ENCODE measurements at places on chromosomes 1 and 21.

- no peak for DNase-seq
Measured at GRCh38 chr1:63602629-63603028, 9.4 kb downstream of the PGM1 start.

- no peak for DNase-seq
Measured at GRCh38 chr1:211895126-211895759, 64.7 kb upstream of the LPGAT1 start.

DNA sequence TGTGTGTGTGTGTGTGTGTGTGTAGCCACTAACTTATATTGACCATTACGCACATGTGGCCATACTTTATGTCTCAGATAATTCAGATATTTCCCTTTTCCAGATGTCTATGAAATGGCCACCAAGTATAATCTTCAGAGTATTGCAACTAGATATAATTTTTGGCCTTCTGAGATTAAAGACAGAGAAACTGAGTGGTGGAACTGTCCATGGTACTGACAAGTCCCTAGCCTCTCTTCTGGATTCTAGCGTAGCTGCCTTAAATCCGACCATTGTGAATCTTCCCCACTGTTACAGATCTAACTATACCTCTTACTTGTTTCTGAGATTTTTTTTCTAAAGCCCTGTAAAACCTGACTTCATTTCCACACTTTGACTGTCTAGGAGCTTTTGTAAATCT, 100.0 kb upstream of the SERTAD4 start:
- peak; percentile 68 for DNase-seq

DNA sequence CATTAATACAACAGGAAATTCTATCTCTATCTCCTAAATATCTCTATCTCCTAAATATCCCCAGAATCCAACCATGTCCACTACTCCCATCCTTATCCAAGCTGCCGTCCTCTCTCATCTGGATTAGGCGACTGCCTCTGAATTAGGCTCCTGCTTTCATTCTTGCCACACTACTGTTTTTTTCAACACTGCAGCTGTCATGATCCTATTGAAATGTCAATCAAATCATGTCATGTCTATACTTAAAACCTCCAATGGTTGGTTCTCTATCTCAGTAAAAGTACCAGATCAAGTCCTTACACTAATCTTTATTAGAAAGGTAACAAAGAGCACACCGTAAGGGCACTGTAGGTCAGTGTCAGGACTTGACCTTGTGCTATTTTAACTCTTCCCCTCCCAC, 82.0 kb upstream of the NFIA start:
- no peak for DNase-seq

DNA sequence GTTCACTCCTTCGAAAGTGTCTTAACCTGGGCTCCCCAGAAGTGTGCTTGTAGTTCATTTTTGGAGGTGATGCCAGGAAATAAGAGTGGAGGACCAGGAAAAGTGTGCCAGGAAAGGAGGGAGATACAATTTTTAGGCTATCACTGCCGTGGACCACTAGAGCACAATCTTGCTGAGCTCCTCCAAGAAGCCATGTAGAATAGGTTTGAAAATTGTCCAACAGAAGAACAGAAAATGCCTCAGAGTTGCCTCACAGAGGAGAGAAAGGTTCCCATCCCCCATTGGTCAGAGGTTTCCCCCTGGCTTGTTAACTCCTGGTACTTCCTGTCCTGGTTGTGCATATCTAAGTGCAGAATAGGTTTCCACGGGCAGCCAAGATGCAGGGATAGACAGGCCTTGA, 41.6 kb downstream of the CATSPERE start:
- no peak for DNase-seq

- no peak for DNase-seq
Measured at GRCh38 chr1:185880779-185881333, 146.7 kb downstream of the HMCN1 start.

GRCh38 chr1:182707122-182707521, 22.7 kb upstream of the RGS8 start:
- peak; percentile 68 for DNase-seq

DNA sequence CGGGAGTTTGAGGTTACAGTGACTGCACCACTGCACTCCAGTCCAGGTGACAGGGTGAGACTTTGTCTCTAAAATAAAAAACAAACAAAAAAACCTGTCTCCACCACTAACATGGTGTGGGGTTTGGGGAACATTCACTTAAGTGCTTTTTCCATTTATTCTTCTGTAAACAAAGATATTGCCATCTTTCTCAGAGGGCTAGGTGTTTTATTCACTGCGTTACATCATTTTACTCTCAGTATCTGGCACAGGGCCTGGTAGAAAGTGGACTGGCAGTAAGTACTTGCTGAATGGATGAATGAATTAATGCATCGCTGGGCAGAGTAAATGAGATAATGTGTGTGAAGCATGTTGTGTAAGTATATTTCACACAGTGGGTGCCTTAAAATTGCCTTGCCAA, 20.1 kb downstream of the KIAA0040 start:
- peak; percentile 39 for DNase-seq

GRCh38 chr21:25409978-25410377, 197.3 kb downstream of the MRPL39 start:
- DNase-seq = no peak

- DNase-seq = peak; percentile 72
Measured at GRCh38 chr1:22111620-22112019, 31.3 kb downstream of the WNT4 start.

GRCh38 chr21:38396325-38396724, 102.0 kb downstream of the ERG start:
- DNase-seq = no peak

DNA sequence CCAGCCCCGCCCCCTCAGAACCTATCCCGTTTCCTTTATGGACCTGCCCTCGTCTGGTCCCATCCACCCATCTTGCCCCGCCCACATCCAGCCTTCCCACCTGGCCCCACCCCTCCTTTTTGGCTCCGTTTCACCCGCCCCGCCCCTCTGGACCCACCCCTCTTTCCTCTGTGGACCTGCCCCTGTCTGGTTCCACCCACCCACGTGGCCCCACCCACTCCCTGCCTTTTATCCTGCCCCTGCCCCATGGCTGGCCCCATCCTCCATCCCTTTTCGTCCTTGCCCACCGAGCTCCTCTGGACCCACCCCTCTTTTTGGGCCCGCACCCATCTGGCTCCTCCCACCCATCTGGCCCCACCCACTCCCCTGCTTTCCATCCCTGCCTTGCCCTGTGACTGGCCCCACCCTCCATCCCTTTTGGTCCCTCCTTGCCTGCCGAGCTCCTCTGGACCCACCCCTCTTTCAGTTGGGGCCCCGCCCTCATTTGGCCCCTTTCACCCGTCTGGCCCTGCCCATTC, 177.3 kb downstream of the CAMTA1 start:
- peak; percentile 11 for DNase-seq

- DNase-seq = peak; percentile 37
Measured at GRCh38 chr21:30434033-30434631, 4.1 kb downstream of the KRTAP13-4 start.

DNA sequence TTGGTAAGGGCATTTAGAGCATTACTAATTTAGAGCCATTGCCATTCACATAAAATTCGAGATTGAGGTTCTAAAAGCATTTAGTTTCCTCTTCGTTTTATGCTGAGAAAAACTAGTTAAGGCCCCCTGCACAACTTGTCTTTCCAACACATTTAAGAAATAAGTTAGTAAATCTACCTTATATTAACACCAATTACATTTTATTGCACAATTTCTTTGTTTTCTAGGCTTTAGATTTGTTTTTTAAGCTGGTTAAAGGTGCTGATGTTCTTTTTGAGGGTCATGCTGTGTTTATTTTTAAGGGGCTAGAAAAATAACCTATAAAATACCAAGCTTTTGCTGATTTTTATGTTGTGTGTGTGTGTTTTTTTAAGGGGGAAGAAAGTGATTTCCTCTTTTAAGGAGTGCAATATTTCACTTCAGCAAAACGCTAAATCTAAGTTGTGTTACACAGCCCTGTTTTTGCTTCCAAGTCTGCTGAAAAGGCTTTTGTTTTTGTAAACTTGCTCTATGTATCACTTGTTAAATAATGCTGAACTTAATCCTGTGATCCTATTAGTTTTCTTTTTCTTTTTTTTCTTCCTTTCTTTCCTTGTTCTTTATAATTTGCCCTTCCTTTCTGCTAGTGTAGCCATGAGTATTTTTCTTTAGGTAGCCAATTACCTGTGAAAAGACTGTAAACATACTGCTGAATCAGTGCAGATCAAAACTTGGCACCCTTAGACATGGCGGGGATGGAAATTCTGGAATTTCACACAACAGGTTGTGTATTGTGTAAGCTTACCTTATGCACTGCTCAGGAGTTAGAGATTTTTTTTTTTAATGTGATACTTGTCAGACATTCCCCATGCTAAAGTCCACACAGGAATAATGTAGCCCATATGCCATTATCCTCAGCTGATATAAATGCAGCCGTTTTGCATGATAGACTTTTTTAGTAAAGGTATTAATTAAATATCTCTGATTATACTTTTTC, 1.5 kb downstream of the CEPT1 start:
- DNase-seq = no peak

- no peak for DNase-seq
Measured at GRCh38 chr21:16215193-16215592, 485.4 kb downstream of the USP25 start.

- DNase-seq = no peak
Measured at GRCh38 chr1:31742462-31743212, 21.5 kb downstream of the ADGRB2 start.

Data from astrocyte of the hippocampus (primary cell).